NCI-H1694 treated with DMSO at 0.1 percent for 48 hours (cell line): ENCODE measurements at places on chromosomes 5 and 9.

- DNase-seq, result no peak
Measured at GRCh38 chr5:55969956-55970355, 24.8 kb downstream of the IL6ST start.

DNA sequence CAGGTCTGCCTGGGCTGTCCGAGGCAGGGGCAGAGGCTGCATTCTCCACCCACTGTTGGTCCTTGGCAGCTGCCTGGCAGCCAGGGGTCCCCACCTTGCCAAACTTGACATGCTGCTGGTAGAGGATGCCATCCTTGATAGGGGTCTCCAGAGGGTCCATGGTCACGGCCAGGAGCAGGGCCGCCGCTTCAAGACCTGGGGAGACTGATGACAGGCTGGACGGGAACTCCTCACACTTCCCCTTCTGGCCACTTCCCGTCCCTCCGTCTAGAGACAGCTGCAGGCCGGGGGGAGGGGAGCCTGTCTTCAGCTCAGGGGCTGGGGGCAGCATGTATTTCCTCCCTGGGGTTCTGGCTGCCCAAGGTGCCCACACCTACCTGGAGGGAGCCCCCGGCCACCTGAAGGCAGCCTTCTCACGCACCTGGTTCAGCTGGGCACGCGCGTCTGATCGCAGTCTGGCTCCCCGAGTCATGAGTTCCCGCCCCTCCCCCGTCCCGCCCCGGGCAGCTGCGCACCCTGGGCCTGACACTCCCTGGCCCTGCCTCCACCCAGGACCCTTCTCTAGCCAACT is at the start of gene DOK3:
TSS of gene DOK3 (minus strand) at position 446 of the 571 bp plus-strand sequence. CDS start at position 160, 286 bp downstream.
- no peak for DNase-seq

- DNase-seq, result no peak
Measured at GRCh38 chr5:36610621-36611020, 4.2 kb downstream of the SLC1A3 start.

DNA sequence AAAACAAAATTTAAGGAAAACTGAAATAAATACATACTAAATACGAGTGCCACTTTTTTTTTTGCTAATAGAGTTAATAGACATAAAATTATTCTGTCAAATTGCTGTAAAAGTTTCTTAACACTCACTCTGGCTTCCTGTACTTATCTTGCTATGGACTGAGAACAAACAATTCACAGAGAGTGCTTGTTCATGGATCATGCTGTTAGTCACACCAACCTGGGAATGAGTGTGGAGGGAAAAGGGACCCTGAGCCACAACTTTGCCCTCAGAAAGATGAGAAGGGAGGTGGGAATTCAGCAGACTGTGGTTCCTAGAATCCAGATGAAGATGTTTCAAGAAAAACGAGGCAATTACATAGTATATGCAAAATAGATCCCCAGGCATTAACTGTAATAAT is 246.9 kb downstream of the FBXL7 start:
- no peak for DNase-seq

DNA sequence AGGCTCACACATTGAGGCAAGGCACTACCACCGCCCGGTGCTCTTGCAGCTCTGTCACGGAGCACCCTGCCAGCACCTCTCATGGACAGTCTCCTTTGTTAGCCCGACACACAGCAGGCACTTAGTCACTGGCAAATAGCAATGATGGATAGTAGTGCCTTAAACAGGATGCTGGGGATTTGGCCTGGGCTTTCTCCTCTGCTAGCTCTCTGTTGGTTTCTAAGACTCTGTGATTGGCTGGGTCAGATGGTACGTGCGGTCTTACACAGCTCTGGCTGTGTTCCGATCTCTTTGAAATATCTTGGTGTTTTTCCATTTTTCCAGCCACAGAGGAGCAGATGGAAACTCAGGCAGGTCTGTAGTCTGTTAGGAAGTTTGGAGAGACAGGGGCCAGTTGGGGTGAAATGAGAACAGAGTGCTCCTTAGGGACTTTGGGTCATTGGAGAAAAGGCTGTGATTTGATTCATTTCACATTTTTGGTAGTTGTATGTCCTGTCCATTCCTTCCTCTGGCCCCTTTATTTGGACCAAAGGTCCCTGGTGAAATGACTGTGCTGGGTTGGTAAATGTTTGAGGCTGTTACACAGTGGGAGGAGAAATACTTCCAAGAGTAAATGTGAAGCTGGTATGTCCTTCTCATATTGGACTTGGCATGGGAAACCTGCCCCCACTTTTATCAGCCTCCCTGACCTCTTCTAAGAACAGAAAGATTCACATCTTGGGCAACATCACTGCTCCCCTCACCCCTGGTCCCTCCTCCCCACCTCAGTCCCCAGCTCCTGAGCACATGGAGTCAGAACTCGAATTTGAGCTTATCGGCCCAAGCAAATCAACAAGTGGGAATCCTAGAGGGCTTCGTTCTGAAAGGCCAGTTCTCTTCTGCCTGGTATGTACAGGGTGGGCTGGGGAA is 3.4 kb downstream of the SMIM3 start:
- no peak for DNase-seq

DNA sequence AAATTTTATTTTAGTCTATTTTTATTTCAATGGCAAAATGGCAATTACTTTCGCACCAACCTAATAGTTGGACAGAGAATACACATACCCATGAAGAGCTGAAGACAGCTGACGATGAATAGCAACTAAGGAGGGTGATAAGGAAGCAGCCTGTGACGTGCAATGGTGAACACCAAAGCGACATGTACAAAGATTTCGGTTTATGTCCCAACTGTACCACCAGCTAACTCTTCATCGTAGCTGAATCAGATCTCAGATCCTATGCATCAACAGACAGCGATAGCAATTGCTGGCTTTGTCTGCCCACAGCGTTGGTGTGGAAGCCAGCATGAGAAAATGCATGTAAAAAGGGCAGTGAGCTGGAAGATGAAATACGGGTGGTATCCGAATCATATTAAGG is 130.6 kb upstream of the ANKH start:
- no peak for DNase-seq

- DNase-seq, result no peak
Measured at GRCh38 chr5:160548949-160549645, 127.4 kb downstream of the PTTG1 start.

GRCh38 chr5:119017994-119018393 is 29.6 kb upstream of the DTWD2 start:
- DNase-seq, result no peak

- DNase-seq, result no peak
Measured at GRCh38 chr5:97281257-97281656, 98.2 kb upstream of the RIOK2 start.

GRCh38 chr5:95759634-95760033 is 28.5 kb downstream of the RHOBTB3 start:
- no peak for DNase-seq
